Activated CD8-positive, alpha-beta memory T cell treated with anti-CD3 and anti-CD28 coated beads for 1 hour (primary cell): ENCODE measurements at places on chromosomes 1 and 21.
A peak's percentile ranks its signal among the peaks of the same experiment; 100 is the strongest.

DNA sequence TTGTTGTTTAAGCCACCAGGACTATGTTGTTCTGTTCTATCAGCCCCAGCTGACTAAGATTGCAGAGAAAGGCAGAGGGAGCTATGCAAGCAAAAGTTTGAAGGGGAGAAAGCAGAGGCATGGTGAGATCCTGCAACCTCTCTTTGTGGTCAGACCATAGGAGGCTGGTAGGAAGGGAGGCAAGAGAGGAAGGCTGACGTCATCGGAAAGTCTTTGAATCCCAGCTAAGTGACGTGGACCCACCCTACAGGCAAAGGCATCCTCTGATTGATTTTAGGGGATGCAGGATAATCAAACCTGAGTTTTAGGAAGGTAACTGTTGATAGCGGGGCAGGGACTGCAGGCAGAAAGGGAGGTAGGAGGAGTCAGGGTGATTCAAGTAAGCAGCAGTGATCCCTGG, 23.3 kb upstream of the TNNI1 start:
- no peak for DNase-seq

DNA sequence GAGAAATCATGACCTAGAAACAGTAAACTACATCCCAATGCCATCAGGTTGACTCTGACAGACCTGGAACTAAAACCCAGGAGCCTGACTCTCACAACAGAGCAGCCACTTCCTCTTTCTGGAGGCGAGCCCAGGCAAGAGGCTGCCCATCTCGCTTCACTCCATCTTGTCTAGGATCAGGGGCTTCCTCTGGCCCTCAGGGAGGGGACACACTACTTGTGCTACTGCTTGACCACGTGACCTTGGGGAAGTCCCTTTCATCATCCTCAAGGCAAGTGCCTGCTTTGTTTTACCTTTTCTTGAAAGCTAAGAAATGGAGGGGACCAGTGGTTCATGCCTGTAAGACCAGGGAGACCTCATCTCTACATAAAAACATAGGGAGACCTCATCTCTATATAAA, 2.6 kb upstream of the TENT5B start:
- no peak for DNase-seq

- no peak for DNase-seq
Observed at GRCh38 chr1:32736812-32737791, 34.5 kb upstream of the SYNC start.

- no peak for DNase-seq
Observed at GRCh38 chr1:58412071-58412580, 134.4 kb downstream of the OMA1 start.

- no peak for DNase-seq
Observed at GRCh38 chr1:96240438-96240837, 481.1 kb upstream of the PTBP2 start.

DNA sequence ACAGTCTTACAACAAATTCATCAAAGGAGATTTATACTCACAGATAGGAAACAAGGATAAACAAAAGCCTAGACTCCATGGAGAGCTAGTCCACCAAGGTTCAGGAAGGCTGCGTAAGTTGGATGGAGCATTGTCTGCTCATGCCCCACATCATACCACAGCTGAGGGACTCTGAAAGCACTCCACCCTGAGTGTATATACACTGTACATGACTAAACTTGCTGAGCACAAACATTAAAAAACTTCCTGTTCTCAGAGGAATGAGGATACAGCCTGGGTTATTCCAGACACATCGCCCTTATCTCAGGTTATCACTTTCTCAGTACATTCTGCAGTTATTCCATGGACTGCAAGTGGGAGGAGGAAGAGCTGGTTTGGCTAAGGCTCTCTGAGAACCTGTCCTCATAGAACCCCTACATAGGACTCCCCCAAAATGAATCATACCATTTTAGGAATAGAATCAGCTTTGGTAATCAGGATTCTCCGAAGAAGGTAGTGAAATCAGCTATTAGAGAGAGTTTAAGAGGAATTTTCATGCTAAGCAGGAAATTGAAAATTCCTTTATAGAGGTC, 58.0 kb upstream of the PRMT6 start:
- DNase-seq, result no peak

GRCh38 chr1:194295685-194296084, 1109.3 kb upstream of the B3GALT2 start:
- DNase-seq, result no peak

DNA sequence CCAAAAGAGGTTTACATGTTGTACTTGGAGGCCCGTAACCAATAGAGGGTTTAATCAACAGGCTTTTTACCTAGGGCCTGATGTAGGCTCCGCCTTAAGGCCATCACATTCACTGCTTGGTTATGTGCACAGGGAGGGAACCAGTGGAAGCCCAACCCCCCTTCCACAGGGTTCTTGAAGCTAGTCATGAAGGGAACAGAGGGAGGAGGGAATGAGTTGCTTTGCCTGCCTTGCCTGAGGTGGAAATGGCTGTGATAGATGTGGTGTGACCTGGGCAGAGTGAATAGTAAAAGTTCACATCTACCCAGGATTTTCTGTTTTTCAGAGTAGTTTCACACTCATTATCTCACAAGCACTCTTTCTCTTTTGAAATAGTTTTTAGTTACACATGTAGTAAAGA, 215.1 kb downstream of the ST6GALNAC3 start:
- DNase-seq, result no peak

DNA sequence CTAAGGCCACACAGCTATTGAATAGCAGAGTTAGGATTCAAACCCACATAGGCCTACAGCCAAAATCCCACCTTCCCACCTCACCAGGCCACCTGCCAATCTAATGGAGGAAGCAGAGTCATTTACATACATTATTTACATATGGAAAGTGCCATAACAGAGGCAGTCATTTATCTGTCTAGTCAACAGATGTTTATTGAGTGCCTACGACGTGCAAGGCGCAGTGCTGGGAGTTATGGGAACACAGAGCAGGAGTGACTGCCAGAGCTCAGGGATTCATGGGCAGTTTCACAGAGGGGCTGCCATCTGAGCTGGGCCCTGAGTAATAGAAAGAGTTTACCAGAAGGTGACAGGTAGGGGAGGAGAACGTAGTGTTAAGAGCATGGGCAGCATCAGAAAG, 10.3 kb upstream of the PADI6 start:
- DNase-seq, result no peak

DNA sequence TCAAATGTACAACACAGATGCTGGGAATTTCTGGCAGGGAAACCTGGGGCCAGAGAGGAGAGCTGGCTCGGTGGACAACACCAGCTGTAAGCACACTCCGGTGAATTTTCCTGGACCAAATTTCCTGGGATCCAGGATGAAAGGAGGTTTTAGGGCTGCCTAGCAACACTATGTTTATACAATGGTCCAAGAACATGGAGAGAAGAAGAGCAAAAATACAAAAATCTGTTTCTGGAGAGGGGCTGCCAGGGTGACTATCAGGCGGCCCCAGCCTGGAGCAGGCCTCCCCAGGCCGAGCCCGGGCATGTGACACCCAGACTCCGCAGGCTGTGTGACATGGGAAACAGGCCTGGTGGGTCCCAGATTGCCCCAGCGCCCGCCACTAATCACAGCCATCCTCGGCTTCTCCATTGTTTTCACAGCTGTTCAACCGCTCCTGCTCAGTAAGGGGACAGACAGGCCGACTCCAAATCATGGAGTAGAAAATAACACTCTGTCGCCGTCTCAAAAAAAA, 336.0 kb upstream of the NFIA start:
- no peak for DNase-seq

DNA sequence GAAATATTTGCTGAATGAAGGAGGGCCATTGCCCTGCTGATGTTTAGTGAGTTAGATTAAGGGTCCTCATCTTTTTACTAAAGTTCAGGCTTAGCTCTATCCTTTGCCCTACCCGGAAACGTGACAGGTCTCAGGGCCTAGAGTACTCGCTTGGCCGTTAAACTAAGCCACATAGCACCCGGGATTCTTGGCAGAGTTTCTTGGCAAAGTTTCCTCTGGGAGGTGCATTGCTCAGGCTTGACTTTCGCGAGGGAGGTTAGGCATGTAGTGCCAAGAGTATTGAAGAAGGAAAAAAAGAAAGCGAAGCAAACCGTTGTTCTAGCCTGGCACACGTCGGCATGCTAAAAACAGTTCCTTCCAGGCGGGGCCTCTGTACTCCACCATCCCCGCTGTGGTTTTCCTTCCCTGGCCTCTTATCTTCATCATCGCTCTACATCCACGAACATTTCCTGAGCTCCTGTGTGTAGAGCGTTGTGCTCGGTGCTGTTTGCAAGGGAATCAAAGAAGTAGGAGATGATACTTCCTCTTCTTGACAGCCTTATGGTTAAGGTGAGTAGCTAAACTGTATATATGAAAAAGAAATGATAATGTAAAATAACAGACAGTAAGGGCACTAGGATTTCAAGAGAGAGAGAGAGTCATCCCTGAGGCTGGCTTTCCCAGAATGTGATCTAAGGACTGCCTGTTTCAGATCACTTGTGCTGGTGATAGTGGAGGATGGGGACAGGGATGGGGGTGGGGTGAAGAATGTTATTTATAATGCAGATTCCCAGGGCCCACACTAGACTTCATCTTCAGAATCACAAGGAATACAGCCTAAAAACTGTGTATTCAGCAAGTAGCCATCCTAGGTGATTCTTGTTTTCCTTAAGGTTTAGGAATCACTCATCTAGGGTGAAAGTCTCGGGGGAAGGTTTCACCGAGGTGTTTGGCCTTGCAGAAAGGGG, 18.8 kb downstream of the RNF220 start:
- no peak for DNase-seq

DNA sequence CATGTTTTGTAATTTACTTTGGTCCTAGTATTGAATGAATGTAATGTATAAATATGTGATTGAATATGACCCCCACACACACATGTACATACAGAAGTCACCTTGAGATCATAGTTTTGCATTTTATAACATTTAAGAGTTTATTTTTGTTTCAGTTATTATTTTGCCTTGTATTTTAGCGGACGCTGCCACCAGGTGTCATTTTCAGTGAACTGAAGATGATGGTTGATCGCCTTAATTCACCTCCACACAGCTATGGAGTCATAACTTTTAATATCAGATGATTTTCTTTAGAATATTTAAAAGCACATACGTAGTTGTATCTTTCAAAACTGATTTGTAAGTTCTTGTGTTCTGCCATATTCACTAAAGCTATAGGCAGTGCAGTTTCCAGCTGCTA, 130.4 kb downstream of the DYRK1A start:
- DNase-seq, result no peak

DNA sequence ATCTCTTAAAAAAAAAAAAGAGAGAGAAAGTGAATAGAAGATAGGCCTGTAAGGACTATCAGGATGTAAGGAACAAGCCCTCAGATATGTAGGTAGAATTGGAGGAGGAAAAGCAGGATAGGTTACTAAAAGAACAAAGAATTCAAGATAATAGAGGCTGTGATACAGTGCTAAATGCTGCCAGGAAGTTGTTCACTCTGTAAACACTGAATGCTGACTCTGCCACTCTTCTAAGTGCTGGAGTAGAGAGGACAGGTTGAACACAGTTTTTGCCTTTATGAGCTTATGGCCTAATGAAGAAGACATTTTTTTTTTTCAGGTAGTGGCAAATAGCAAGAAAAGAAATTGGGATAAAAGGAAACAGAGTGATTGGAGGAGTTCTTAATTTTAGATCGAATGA, 90.6 kb upstream of the ZNF678 start:
- no peak for DNase-seq

GRCh38 chr1:52927212-52928014, at the start of gene SCP2:
Gene SCP2 (plus strand): TSS chr1:52927276. CDS start chr1:52927397, 121 bp downstream.
- peak; percentile 72 for DNase-seq

DNA sequence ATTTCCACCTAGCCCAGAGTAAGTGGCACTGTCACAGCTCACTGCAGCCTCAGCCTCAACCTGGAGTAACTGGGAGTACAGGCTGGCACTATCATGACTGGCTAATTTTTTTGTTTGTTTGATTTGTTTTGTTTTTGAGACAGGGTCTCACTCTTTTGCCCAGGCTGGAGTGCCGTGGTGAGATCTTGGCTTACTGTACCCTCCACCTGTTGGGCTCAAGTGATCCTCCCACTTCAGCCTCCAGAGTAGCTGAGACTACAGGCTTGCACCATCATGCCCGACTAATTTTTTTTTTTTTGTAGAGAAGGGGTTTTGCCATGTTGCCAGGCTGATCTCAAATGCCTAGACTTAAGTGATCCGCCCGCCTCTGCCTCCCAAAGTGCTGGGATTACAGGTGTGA, 2.5 kb downstream of the UCK2 start:
- no peak for DNase-seq

GRCh38 chr1:154191990-154192461, at the start of gene TPM3:
Gene TPM3 (minus strand): TSS chr1:154192100. CDS start chr1:154192018, 82 bp downstream.
- DNase-seq, result no peak

GRCh38 chr1:74818661-74819456, 85.9 kb downstream of the TYW3 start:
- no peak for DNase-seq

DNA sequence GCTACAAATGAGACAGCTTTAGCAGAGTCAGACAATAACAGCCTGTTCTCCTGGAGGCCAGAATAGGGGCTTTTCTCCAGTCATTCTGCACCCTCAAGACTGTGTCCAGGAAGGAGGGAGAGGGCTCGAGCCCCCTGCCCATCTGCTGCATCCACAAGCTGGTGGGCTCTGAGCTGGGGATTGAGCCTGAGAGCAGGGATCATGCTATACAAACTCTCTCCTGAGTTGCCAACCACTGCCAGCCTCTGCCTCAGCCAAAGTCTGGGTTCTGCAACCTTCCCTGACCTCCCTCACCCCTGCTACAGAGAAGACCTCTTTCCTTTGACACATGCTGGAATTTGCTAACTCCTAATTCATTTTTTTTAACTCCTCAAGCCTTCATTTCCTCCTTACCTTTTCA, 14.8 kb upstream of the PPM1J start:
- no peak for DNase-seq
